ENCODE measurements at places on chromosomes 6 and 20.

DNA sequence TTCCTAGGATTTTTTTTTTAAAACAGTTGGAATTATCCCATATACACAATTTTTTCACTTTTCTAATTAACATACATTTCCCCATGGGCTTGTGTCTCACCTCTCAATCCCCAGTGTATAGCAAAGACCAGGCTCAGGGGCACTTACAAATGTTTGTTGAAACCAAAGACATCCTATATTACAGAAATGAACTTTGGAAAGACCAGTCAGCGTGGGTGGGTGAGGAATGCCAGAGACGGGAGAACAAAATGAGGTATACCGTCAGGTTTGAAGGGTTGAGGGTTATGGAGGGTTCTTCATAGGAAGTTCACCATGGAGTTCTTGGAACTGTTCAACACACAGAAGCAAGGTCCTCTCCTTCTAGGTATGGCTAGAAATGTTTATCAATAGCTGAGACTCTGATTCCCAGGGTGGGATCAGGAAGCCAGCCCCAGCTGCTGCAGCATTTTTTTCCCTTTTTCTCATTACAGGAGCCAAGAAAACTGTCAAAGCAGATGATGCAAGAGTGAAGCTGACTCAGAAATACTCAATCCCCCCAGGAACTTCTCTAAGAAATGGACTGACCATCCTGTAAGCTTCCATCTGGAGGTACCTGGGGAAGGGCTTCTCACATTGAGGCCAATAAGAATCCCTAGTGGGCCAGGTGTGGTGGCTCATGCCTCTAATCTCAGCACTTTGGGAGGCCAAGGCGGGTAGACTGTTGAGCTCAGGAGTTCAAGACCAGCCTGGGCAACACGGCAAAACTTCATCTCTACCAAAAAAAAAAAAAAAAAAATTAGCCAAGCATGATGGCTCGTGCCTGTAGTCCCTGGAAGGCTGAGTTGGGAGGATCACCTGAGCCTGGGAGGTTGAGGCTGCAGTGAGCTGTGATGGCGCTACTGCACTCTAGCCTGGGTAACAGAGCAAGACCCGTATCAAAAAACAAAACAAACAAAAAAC lies 15.9 kb upstream of the TBC1D20 start:
- no peak for DNase-seq

GRCh38 chr6:94956910-94957309 lies 620.4 kb upstream of the MANEA start:
- no peak for DNase-seq

GRCh38 chr6:136717716-136717990 lies 74.6 kb downstream of the MAP3K5 start:
- no peak for DNase-seq

DNA sequence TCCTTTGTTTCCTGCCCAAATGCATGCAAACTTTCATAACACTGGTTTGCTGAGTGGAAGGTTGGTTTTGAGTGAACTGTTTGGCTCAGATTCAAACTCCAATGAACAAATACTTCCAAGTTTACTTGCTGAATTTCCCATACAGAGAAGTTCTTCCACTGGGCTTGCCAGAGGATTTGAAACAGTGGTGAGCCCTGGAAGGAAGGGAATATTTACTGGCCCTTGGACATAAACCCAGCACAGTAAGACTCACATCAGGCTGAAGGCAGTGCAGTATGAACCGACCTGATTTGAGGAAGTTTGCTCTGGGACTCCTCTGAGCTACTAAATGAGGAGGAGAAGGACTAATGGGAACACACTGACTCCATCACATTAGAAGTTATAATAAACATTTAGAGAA lies 3.8 kb downstream of the TRAF3IP2 start:
- no peak for DNase-seq

DNA sequence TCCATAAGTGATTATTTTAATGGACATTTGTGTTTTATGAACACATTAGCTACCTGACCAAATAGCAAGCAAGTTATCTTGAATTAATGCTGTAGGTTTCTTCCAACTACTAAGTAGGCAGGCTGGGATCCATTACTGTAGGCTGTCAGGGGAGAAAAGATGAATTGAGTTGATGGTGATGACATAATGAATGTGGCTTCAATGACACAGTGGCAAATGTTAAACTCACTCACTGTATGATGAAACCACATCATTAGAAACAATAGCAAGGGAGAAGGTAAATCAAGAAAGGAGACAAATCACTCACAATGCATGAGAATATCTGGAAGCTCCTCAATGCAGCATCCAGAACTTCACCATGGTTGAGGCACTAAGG lies 529.7 kb upstream of the CITED2 start:
- no peak for DNase-seq

DNA sequence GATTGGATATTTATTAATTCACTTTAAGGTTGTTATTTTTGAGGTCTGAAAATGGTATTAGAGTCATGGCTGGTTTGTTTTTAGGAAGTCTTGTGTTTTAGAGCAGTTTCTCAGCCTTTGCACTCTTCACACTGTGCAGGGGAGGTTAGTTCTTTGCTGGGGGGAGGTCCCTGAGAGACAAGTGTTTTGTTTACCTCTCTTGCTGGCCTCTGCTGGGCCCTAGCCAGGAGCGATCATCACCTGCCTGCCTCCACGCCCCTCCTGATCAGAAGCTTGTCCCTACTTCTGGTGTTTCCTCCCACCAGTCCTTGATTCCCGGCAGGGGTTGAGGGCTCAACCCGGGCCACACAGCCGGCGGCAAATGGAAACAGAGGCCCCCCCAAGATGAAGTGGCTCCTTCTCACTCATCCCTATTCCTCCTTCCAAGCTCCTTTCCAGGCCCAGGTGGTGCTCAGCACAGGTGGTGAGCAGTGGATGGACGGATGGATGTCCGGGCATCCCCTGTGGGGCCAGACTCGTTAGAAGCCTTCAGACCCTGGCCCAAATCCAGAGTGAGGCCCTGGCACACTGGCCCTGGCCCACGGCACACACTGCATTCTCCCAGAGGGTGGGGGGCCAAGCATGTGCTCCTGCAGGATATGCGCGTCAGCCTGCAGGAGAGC lies 51.3 kb downstream of the GRM4 start:
- no peak for DNase-seq

GRCh38 chr20:63371291-63371865 lies 10.2 kb upstream of the CHRNA4 start:
- DNase-seq, result no peak

DNA sequence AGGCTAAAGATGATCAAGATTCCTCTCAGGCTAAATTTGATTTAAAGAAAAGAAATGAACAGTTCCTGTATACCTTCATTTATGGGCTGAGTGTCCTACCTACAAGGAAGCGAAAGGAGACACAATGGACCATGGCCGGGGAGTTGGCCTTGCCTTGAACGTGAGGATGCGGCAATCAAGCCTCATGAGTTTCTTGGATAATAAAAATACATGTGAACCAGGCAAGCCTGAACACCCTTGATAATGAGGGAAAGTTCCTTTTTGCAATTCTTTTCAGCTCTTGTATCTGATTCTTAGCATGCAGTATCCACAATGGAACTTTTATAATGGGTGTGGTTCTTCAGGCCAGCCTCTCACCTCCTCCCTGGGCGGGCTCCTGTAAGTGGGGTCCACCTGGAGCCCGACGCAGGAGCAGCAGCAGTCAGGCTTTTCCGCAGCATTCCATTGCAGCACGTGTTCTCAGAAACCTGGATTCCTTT lies 83.8 kb downstream of the RNASET2 start:
- DNase-seq, result no peak

DNA sequence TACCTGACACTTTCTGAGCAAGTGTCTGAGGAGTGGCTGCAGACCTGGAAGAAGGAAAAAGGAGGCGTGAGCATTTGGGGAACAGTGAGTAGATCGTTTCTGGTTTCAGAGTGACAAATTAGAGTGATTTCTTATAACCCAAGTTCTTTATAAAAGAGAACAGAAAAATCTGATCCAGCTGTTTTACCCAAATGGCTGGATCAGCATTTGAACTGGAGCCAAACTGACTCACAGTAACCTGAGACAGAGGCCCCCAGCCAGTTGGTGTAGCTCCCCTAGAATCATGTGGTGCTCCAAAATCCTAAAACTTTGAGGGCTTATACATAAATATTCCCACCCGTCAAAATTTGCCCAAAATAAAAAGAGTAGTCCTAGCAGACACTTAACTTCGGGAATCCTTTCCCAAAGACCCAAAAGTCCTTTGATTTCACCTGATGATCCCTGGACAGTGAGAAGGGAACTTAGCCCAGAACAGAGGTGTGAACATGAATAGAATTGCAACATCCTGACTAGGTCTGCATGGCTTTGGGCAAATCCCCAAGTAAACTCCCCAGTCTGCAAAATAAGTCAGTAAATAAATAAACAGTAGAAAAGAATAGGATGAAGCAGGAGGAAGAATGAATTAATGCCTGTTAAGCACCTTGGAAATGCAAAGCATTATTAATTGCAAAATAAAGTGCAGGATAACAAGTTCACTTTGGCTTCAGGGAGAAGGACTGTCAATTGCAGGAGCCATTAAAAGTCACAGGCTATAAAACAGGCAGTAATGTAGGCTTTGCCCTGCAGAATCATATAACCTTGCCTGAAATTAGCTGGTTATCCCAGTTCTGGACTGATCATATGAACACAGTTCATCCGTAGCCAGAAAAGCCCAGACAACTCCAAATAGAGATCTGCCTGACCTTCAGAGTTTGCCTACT lies 262.0 kb upstream of the JARID2 start:
- DNase-seq, result no peak

GRCh38 chr6:139392794-139393193 lies 18.3 kb upstream of the CITED2 start:
- DNase-seq, result no peak

- no peak for DNase-seq
Measured at GRCh38 chr6:27096834-27097511, 150.5 kb upstream of the PRSS16 start.

DNA sequence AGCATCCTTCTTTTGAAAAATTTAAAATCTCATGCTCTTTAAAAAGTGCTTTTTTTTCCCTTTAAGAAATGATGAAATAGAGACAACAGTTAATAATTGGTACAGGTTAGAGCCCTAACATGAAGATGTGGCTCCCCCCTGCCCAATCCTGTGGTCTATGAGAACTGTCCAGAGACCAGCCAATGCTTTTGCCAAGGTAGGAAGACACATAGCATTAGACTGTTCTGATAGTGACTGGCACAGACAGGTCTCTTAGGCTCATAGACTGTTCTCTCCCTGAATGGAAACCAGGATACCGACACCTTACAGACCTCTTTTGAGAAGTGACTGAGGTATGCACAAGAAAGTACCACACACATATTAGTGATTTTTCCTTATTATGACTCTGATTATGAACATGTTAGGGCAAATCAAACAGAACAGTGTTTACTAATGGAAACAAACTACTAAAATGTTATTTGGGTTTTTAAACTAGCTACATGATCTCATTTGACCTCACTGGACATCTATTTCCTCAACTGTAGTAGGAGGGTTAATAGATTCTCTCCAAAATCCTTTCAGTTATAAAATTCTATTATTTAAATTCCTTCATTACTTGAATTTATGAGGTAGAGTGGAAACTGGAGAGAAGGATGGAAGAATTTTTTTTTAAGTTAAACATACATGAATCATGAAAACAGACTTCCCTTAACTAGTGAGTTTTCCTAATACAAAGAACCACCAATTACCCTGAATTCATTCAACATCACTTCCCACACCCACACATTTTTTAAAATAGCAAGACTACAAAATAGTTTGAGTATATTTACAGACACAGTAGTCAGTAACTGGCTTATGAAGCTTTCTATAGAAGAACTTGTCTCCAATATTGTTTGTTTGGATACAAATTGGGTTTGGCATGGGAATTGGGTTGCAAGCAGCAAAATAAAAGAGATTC lies 120.4 kb downstream of the OGFRL1 start:
- DNase-seq, result no peak

- DNase-seq, result no peak
Measured at GRCh38 chr6:53975941-53976615, 135.2 kb upstream of the MLIP start.

DNA sequence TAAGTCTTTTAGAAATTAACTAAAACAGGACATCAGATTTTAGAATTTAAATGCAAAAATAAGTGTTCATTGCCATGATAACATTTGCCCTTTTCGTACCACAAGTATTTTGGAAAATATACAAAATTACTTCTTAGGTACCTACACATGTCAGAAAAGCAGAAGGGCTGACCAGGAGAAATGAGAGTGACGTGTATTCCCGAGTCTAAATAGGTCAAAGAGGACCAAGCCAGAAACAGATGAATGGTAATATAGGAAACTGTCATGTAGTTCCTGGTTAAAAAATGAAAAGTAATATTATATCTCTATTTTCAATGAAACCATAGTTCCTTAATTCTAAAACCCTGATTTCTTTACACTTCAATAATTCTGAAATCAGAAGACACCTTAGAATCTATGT lies 126.2 kb downstream of the IPCEF1 start:
- DNase-seq, result no peak

GRCh38 chr20:35215066-35215956 lies 11.2 kb upstream of the MMP24 start:
- DNase-seq, result no peak

DNA sequence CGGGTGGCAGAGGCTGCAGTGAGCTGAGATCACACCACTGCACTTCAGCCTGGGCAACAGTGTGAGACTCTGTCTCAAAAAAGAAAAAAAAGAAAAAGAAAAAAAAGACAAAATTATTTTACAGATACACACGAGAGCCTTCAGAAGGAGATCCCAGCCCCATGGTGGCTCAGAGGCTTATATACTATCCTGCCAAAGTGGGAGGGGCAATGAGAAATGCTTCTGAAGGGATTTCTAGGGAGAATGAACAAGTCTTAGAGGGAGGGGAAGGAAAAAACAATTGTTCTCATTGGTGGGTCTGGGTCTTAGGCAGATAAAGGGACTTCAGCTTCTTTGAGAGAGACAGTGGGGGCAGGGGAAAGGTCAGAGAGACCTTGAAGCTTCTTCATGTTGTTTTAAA lies 76.8 kb downstream of the BANF2 start:
- no peak for DNase-seq

DNA sequence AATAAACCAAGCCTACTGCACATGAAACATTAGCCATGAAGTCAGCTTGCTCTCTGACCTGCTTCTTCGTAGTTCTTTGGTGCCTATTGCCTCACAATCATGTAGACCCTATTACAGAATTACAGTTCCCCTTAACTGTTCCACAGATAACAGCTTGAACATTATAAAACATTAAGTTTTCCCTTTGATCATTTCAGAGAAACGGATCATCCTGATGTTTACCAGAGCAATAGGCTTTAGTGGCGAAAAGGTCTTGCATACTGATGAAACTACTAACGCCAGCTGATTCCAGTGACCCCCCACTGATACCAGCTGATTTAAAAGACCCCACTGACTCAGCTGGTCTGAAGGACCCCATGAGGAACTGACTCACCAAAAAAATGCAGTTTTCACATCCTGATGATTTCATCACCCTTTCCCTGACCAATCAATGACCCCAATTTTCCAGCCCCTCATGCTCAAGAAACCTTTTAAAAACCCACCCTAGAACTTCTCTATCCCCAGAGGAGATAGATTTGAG lies 39.4 kb upstream of the MLIP start:
- no peak for DNase-seq

GRCh38 chr20:52534616-52535015 lies 343.0 kb upstream of the ZFP64 start:
- DNase-seq, result no peak

GRCh38 chr6:44561832-44562665 lies 174.5 kb downstream of the CDC5L start:
- DNase-seq, result no peak

Data from activated effector memory CD4-positive, alpha-beta T cell treated with Interleukin-2 at 50 U/mL for 16 hours (primary cell).